ENCODE measurements at places on chromosomes 7 and 10. TPM values are rescaled to one million over a fixed set of nuclear protein-coding genes. Genes with fewer than 3 reads are reported as not detected.

The PDZD7 gene
- 3.8 TPM for total RNA-seq

The ZNF282 gene
- total RNA-seq = 27.2 TPM

The GPNMB gene
- total RNA-seq = 145 TPM

The SPDYE5 gene
- total RNA-seq = not detected

The INMT gene
- 131 TPM for total RNA-seq

The HNRNPA2B1 gene
- total RNA-seq = 377 TPM

The MORN4 gene
- total RNA-seq = 9.9 TPM

The TEX47 gene
- total RNA-seq = not detected

The TNS3 gene
- total RNA-seq = 230 TPM

The ZNF487 gene
- 14.3 TPM for total RNA-seq

The MYPN gene
- total RNA-seq = 0.13 TPM

The FAM25A gene
- total RNA-seq = not detected

The CDHR1 gene
- 2.0 TPM for total RNA-seq

The HOXA9 gene
- 7.1 TPM for total RNA-seq

The ZNF273 gene
- 11.2 TPM for total RNA-seq

The EBF3 gene
- total RNA-seq = 38.9 TPM

The ATXN7L1 gene
- 22.3 TPM for total RNA-seq

The NPVF gene
- total RNA-seq = not detected

Measured in sciatic nerve (tissue), 2 donors.